ENCODE measurements at places on chromosomes 3 and 15.
A peak's percentile ranks its signal among the peaks of the same experiment; 100 is the strongest.

- no peak for DNase-seq
These were observed 48.5 kb downstream of the KATNBL1 start for GRCh38 chr15:34161329-34161963.

- DNase-seq = no peak
These were observed 66.0 kb downstream of the CGNL1 start for GRCh38 chr15:57442335-57442734.

- DNase-seq = no peak
These were observed 1.1 kb downstream of the NCKIPSD start for GRCh38 chr3:48684480-48685143.

DNA sequence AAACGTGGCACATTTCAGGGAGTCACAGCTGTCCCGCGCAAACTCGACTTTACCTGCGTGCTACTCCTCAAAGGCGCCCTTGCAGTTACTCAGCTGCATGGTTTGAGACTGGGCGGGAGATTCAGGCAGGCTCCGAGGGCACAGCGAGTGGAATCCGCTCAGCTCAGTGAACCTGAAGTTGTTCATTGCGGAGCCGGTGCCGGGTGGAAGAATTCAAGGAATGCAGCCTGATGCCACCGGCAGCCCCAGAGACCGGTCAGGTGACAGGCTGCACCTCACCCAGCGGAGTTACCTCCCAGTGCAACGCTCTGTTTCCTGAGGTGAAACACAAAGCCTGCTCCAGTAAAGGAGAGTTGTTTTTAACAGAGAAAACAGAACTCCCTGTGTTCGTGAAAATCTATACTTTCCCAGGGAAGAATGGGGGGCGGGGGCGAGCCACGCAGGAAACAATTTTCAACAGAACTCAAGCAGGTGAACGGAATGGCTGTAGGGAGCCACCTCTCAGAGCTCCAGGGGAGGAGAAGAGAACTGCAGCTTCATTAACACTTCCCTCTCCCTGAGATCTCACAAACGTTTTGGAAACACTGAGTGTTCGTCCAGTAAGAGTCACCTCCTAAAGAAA lies 3.8 kb downstream of the VEPH1 start:
- no peak for DNase-seq

- peak; percentile 95 for DNase-seq
These were observed at the start of gene FAM162A for GRCh38 chr3:122383771-122384697. TSS of gene FAM162A (plus strand) at chr3:122384182. CDS start at chr3:122384266, 84 bp downstream.

DNA sequence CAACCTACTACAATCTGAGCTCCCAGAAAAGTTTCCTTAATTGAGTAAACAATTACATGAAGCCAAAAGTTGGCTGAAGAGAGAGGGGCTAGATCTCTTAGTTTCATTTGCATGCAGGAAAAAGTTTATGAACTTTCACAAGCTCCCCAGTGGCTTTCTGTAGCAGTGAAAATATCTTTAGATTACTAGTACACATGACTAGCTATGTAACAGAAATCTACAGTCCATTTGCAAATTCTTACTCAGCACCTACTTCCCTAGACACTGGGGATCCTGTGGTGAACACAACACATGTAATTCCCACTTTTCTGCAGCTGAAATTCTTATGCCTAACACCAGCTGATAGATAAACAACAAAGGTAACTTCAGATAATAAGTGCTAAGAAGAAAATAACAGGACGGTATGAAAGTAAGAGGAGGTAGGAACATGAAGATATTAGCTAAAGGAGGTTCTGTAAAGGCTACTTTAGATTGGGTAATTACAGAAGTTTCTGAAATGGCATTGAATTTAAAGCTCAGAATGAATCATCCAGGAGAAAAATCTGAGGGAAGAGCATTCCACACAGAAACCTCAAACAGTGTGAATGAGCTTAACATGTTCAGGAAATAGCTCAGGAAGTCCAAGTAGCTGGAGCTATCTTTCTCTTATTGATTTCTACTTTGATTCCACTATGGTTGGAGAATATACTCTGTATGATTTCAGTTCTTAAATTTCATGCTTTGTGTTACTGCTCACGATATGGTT lies 204.8 kb downstream of the MAGI1 start:
- no peak for DNase-seq

GRCh38 chr15:75695220-75695619 lies 17.4 kb downstream of the CSPG4 start:
- no peak for DNase-seq

- DNase-seq = no peak
These were observed 80.7 kb upstream of the DLG1 start for GRCh38 chr3:197378985-197379718.

- no peak for DNase-seq
These were observed 56.9 kb downstream of the ARRDC4 start for GRCh38 chr15:98017150-98017964.

DNA sequence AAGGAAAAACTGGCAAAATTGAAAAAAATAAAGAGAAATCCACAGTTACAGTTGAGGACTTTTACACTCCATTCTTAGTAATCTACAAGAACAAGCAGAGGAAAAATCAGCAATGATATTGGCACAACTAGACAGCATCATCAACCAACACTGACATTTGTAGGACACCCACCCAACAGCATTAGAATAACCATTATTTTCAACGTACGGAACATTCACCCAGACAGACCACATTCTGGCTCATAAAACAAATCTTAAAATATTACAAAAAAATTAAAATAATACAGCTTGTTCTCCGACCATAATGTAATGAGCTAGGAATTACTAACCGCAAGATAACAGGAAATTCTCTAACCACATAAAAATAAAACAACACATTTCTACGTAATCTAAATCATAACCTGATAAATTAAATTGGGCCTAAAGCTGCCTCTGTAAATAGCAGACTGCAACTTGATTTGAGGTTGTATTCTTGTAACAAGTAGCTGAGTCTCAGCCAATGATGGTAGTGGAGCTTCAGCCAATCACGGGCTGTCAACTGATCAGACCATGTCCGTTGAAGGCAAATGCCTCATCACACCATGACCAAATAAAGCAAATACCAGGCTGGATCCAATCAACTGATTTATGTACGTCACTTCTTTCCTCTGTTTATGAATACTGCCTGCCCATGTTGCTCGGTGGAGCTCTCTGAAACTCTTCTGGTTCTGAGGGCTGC lies 9.2 kb downstream of the PLSCR4 start:
- no peak for DNase-seq

- DNase-seq = no peak
These were observed 34.9 kb upstream of the GABRB3 start for GRCh38 chr15:26807517-26808427.

GRCh38 chr3:129070086-129070885 lies 9.7 kb downstream of the GP9 start:
- no peak for DNase-seq

DNA sequence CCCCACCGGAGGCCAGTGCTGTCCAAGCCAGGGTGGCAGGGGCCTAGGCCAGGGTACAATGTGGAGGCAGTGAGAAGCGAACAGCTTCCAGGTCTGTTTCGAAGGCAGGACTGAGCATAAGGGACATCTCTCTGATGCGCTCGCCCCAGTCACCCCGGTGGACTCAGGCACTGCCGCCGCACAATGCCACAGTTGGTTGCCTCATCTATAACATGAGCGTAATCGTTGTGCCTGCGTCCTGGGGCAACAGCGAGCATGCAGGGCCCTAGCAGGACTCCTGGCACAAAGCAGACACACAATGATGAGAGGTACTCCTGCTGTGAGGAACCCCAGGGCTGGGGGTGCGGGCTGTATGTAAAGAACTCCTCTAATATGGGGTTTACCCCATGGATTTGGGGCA lies 14.1 kb downstream of the HRH1 start:
- DNase-seq = no peak

DNA sequence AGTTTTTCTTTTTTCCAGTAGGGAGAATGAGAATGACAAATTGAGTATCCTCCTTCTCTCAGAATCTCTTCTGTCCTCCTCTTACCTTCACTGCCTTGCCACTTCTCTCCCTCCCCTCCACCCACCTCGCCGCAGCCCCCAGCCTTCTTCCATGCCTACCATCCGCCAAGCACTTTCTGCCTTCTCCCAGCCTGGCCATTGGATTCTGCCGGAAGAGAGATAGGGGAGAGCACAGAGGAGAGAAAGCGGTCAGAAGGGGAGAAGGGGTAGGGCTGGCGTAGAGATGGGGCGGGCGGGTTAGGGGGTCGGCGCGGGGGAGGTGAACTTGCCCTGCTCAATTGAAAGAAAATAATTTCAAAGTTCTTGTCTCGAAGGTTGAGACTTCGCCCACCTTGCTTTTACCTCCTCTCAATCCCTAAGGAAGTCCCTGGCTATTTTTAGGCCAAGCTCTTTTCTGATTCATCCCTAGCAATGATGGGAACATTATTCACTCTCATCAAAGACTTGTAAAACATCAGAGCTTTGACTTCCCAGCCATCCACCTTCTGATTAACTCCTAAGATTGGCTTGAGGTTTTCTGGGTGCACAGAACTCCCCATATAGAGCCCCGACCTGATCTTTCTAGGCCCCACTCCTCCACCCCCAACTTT lies 811 bp downstream of the C3orf52 start:
- no peak for DNase-seq

GRCh38 chr15:55408012-55408928 lies at the start of the genes CCPG1 and PIERCE2:
TSS of gene CCPG1 (minus strand) at chr15:55408359. CDS start at chr15:55389424, 18,935 bp downstream.
TSS of gene PIERCE2 (plus strand) at chr15:55408495. CDS start at chr15:55408769, 274 bp downstream.
- peak; percentile 89 for DNase-seq

DNA sequence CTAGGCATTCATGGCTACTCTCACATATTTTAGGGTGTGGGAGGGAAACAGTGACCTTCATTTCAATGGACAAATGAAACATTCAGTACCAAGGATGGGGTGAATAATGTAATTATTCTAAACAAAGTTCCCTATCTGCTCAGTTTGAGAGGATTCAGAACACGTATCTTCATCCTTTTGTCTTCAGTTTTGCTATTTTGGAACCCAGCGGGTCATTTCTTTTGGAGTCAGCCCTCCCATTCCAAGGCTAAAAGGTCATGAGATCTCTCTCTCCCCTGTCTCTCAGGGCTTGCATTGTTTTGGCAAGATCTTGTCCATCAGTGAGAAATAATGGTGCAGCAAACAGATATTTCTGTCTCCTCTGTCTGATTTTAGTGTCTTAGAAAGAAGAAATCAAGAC lies 16.3 kb upstream of the GATM start:
- DNase-seq = no peak

DNA sequence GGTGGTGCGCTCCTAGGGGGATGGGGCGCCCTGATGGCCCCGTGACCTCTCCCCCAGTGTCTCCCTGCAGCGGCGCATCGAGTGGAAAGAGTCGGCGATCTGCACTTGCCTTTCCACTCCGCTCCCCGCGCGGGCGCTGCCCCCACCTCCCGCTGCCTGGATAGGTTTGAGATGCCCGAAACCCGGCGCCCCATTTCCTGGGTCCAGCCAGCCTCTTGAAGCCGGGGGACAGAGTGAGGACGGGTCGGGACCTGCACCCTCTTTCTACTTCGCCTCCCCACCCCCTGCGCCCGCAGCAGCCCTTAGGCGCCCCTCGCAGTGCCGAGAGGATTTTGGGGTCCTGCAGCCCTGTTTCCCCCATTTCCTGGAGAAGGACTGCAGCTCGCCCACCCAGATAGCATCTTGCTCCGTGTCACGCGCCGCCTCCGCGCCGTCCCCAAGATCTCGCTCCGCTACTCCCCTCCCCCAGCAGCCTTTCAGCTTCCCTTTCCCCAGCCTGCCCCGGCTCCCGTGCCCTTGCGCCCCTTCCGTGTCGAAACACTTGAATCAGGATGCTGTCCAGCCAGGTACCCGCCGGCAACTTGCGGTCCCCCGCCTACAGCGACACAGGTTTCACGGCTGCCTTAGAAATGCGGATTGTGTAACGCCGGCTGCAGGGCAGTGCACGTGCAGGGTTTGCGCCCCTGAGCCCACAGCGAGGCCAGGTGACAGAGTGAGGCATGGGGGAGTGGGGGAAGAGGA lies 519 bp downstream of the ABHD6 start:
- DNase-seq = peak; percentile 64

DNA sequence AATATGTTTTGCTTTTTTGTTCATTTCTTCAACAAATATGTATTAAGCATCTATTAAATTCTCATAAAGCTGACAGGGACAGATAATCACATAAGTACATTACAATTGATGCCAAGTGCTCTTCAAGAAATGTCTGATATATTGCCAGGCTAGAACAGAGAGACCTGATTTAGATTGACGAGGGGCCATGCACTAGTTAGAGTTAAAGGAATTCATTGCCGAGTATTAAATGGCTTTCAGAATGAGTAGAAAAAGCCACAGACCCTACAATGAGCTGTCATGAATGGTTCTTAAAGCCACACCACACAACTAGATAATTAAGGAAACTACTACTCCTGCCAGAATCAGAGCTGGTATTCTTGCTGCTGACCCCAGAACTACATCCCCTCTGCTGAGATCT lies 250.2 kb upstream of the MME start:
- no peak for DNase-seq

DNA sequence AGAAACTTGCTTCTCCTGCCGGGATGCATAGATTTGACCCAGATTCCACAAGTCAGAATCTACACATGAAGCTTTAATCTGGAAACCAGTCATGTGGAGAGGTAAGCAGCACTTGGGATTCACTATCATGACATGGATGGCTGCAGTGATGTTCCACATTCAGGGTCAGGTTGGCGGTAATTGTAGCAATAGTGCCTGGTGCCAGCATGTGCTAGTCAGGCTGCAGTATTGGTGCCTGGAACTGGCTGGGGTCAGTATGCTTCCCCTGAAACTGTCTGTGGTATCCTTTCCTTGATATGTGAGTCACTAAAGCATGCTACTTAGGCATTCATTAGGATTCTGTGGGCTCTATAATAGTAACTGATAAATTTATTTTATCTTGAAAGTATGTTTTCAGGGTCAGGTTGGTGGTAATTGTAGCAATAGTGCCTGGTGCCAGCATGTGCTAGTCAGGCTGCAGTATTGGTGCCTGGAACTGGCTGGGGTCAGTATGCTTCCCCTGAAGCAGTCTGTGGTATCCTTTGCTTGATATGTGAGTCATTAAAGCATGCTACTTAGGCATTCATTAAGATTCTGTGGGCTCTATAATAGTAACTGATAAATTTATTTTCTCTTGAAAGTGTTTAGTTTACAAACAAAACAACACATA lies 1439.2 kb downstream of the ZPLD1 start:
- DNase-seq = no peak

DNA sequence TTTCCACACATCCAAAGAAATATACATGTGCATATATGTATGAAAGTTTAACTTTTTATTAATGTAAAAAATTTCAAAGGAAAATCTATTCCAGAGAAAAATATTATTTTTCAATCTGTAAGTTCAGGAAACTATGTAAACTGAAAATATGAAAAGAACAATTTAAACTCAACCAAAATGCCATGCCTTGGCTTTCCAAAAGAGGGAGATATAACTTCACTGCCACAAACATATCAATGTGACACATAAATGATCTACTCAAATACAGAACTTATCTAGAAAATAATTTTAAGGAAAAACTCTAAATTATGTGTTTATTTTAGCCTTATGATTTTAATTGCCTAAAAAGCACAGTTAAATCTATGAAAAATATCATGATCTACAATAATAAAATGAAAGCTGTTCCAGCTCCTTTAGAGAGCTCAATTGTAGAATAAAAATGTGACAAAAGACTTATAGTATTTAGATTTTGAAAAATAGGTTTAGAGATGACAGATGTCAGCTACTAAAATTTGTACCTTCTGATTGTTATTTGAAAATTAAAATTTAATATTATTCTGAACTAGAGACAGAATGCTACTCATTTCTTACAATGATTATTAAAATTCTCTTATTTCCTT lies 94.8 kb downstream of the GBE1 start:
- no peak for DNase-seq
